Stimulated activated CD8-positive, alpha-beta memory T cell treated with anti-CD3 and anti-CD28 coated beads, Interleukin-2, amount 100 ng/mL, for 1 hour (primary cell): ENCODE measurements at places on chromosomes 13 and 19.

GRCh38 chr13:51148952-51149573 lies 38.0 kb upstream of the C13orf42 start:
- DNase-seq: no peak

GRCh38 chr13:78709028-78709427 lies 50.1 kb upstream of the OBI1 start:
- no peak for DNase-seq

DNA sequence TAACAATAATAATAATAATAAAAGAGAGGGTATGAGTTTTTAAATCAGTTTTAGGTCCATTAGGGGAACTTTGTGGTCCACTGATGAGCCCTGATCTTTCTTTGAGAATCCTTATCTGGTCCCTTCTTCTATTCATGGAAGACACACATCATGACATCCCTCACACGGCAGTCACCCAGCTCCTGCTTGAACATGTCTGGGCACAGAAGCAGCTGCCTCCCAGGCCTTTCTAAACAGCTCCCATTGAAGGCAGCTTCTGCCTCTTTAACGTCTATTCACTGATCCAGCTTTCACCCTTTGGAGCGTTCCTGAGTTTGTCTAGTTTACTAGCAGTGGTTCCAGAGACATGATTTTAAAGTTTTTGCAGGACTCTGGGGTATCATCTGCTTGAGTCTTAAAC lies 42.6 kb upstream of the STK24 start:
- DNase-seq: no peak

DNA sequence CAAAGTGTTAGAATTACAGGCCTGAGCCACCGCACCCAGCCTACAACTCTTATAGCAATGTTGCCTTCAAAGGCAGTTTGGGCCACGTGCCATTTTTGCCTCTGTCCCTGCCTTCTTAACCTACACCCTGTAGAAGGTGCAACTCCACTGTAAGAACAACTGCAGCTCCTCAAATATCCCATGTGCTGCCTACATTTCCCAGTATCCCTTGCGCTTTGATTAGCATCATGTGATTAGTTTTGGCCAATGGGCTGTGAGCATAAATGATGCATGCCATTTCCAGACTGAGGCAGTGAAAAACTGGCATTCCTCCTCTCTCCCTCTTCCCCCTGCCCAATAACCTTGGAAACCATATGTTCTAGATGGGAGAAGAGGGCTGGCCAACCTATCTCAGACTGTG lies 75.2 kb upstream of the MRI1 start:
- DNase-seq: no peak

- DNase-seq: no peak
Measured at GRCh38 chr19:43316591-43317319, 36.7 kb upstream of the CD177 start.

DNA sequence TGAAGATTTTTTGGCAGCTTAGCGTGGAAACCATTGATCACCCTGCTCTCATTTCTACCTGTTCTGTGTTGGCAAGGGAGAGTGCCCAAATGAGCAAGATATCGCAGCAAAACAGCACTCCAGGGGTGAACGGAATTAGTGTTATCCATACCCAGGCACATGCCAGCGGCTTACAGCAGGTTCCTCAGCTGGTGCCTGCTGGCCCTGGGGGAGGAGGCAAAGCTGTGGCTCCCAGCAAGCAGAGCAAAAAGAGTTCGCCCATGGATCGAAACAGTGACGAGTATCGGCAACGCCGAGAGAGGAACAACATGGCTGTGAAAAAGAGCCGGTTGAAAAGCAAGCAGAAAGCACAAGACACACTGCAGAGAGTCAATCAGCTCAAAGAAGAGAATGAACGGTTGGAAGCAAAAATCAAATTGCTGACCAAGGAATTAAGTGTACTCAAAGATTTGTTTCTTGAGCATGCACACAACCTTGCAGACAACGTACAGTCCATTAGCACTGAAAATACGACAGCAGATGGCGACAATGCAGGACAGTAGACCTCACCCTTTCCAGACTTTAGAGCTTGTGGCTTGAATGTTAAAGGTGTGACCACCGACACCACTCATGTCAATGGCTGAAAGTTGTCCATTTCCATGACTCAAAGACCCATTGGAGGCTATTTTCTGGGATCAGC lies 5.8 kb downstream of the CEBPG start:
- DNase-seq: no peak

DNA sequence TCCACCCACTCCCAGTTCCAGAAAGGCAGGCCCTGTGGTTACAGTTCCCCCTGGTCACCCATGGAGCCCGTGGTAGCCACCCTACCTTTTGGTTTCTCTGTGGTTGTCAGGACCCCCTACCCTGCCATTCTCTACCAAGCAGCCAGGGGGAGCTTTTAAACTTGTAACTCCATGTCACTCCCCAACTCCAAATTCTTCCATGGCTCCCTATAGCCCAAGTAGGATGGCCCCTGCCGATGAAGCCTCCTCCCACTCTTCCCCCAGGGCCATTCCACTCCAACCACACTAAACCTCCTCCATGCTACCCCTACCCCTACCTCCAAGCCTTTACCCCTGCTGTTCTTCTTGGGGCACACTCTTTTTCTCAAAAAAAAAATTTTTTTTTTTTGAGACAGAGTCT lies 2.2 kb downstream of the S1PR2 start:
- DNase-seq: no peak

- DNase-seq: peak; percentile 56
Measured at GRCh38 chr19:18021121-18021755, 13.3 kb downstream of the ARRDC2 start.

DNA sequence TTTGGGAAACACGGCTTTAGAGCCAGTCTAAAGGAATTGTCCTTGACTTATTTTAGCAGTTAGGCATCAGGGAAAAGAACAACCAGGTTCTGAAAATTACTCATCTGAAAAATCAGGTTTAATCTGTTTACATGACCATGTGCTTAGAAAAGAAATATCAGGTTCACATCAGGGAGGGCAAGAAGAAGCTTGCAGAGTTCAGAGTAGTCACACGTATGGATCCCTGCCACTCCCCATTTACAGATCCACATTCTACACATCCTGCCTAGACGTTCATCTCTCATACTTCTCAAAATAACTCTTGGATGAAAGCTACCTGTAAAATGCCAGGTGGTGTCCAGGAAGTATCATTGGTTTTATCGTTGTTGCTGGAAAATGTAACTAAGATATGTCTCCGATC lies 14.0 kb upstream of the PHF11 start:
- no peak for DNase-seq

- DNase-seq: no peak
Measured at GRCh38 chr13:100835695-100836094, 161.1 kb upstream of the TMTC4 start.

GRCh38 chr13:49356223-49356622 lies 87.6 kb downstream of the CAB39L start:
- no peak for DNase-seq

DNA sequence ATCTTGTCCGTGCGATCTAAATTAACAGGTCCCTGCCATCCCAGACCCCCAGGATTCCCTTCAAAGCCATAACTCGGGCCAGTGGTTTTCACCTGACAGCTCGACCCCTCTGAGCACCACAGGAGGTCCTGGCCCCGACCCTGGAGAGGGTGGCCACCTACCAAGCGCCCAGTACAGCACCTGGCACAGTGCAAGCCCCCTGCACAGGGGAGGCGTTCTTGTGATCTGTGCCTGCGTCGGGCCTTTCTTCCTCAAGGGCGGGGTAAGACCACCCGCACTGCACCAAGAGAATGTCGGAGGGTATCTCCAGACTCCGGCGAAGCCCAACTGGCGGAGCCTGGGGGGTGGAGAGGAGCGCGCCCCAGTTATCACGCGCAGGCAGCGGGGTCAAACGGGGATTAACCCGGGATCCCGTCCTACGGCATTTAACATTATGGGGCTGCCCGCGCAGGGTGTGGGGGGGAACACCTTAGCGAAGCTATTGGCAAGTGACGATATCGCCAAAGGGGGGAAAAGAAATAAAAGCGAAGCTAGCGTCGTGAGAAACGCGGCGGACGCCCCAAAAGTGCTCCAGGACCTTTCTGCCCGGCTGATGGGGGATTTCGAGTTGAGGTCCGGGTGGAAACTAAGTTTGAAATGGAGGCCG lies 1.3 kb upstream of the HNRNPL start:
- DNase-seq: no peak

GRCh38 chr19:51166846-51167490 lies 24.9 kb downstream of the SIGLEC7 start:
- peak; percentile 9 for DNase-seq

- DNase-seq: no peak
Measured at GRCh38 chr13:51950722-51951121, 60.5 kb downstream of the ATP7B start.

GRCh38 chr13:20119960-20120359 lies 40.9 kb downstream of the GJA3 start:
- DNase-seq: no peak

DNA sequence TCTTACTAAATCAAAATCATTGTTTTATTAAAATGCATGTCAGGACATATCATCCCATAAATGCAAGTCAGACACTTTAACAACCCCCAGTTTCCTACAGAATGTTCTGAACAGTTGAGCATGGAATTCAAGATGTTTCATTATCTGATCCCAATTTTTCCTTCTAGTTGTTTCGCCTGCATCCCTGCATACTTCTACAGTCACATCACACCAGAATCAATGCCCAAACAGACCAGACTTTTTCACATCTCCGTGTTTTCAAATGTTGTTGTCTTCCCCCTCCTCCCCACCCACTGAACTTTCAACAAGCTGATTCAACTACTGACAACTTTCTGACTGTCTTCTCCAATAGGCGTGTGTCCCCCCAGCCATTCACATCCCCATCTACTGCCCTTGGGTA lies 48.6 kb downstream of the LHFPL6 start:
- DNase-seq: no peak

- no peak for DNase-seq
Measured at GRCh38 chr19:3904233-3904632, 23.7 kb downstream of the ATCAY start.

GRCh38 chr13:96984051-96984508 lies 10.2 kb downstream of the OXGR1 start:
- no peak for DNase-seq

GRCh38 chr19:41447732-41448332 lies 4.9 kb downstream of the ERICH4 start:
- DNase-seq: no peak

DNA sequence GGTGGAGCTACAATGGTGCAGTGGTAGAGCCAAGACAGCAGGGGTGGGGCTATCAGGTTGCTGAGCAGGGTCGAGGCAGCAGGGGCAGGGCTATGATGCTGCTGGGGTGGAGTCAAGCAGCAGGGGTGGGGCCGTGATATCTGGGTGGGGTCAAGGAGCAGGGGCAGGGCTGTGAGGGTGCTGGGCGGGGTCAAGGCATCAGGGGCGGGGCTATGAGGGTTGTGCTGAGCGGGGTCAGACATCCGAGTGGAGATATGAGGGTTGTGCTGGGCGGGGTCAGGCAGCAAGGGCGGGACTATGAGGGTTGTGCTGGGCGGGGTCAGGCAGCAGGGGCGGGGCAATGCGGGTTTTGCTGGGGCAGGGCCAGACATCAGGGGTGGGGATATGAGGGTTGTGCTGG lies 14.7 kb downstream of the HCN2 start:
- DNase-seq: no peak

DNA sequence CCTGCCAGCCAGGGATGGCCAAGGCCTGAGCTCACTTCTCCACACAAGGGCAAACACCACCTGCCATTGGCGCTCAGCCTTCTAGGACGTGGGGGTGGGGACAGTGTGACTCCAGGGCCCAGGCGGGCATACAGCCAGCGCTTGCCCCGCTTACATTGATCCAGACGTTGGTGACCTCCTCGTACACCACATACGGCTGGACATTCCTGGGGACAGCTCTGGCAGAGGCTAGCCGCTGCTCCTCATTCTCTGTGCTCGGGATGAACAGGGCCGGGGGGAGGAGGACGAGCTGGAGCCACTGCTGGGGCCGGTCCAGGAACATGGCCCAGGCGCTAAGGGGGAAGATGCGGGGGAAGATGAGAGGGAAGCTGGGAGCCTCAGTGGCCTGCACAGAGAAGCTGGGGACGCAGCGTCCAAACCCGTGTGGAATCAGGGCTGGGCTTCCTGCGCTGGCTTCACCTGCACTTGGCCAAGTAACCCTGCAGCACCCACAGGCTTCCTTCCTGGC lies 25.1 kb upstream of the MYDGF start:
- DNase-seq: no peak

DNA sequence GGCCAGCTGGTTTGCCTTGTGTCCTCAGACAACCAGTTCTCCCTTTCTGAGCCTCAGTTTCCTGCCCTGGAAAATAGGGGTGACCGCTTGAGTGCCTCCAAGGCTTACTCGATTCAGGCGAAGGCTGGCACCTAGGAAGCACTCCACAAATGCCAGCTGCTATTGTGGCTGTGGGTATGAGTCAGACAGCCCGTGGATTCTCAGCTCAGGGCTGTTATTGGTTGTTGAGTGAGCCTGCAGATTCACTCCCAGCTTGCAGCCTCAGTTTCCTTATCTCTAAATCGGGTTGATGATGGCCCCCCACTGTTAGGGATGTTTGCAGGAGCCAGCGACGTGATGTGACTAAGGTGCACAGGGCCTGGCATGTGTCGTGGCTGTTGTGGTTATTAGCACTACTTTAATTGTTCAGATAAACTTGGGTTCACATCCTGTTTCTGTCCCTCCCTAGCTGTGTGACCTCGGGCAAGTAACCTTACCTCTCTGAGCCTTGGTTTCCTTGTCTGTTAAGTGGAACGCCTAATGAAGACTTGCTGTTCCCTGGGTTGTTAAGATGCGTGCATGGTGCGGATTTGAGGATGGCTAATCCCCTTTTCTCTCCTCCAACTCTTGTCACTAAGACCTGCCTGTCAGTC lies 2.4 kb downstream of the MARK4 start:
- DNase-seq: no peak

GRCh38 chr13:110780422-110780821 lies 66.9 kb downstream of the ING1 start:
- no peak for DNase-seq

GRCh38 chr13:99199541-99200431 lies 868 bp upstream of the UBAC2 start:
- DNase-seq: no peak

- no peak for DNase-seq
Measured at GRCh38 chr19:3471954-3472655, 8.2 kb downstream of the SMIM24 start.

- no peak for DNase-seq
Measured at GRCh38 chr13:32850316-32851052, 165.7 kb upstream of the KL start.

DNA sequence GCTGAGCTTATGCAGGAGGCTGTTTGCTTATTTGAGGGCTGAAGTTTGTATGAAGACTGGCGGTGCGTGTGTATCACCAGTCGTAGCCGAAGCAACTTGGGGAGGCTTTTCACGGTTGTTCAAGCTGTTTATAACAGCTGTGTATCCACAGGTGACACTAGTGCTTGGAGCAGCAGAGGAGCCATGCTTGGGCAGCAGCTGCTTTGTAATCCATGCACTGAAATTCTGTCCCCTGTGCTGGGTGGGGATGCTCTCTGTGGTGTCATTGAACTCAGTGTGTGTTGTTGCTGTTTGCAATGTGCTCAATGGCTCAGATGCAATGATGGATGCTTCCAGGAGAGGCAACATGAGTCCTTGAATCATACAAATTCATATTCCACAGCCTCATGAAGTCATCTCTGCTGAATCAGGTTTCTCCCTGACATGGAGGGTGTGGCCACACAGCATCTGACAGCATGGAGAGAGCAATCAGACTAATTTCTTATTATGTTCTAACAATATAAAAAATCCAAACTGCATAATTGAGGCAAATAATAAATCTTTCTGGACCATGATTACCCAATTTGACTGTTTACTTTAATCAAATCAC lies 18.8 kb upstream of the GTF3A start:
- DNase-seq: no peak
